Mesendoderm (in vitro differentiated cells): ENCODE measurements at places on chromosomes 1 and 21.

DNA sequence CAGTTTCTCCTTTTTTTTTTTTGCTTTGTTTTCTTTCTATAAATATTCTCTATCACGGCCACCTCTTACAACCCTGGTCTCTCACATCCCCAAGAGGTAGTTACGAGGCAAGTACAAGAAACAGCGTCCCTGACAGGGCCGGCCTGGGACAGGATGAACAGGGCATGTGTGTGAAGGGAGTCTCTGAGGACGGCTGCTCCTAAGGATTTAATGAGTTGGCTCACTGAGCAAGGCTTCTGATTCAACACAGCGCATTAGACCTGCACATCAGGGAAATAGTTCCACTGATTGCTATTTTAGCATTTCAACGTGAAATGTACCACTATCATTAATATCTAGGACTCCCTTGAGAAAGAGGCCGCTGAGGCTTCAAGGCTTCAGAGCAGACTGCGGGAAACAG, 54.0 kb downstream of the NTPCR start:
- DNase-seq = no peak

DNA sequence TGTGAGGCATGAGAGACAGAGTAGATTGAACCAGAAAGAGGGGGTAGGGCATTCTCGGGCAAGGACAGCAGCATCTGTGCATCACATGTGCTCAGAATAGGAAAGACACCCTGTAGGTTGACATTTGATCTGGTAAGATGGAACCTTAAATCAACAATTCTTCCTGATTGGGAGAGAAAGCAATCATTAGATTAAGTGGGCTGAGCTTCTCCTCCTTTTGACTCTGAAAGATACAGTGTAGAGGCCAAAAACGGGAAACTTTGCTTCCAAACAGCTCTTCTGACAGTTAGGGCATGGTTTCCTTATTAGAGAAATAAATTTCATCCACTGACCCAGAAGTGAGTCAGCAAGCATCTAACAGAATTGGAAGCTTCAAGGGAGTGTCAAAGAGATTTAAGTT, 9.7 kb downstream of the KIF14 start:
- no peak for DNase-seq

GRCh38 chr1:58983633-58984245, 199.9 kb upstream of the JUN start:
- no peak for DNase-seq

DNA sequence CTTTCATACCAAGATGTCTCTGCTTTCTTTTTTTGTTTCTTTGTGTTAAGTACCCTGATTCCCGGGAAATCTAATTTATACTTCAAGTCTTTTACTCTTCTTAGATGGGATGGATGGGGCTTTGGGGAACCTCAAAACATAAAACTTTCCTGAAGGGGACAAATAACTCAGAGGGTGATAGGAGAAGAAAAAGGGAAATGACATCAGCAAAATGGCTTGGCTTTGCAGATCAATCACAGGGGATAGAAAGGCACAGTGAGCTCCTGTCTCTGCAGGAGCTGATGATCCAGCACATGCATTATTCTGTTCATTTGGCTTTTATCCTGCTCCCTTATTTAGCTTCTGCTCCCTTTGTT, 1.4 kb upstream of the CA14 start:
- peak; percentile 81 for DNase-seq

DNA sequence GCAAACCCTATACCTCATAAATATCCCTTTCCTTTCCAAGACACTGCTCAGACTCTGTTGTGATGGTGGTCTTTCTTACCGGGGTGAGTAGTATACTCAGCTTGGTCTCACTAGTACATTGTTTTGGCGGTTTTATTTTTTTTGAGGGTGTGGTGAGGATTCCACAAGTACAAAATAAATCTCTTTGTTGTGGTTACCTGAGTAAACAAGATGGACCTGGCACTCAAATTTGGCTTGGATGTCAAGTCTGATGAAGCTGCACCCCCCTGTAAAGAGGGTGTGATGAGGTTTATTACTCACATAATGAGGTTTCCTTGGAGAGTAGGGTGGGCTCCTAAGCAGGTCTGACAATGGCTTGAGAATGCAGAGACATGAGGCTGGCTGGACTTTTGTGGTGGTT, 68.2 kb upstream of the KCNJ6 start:
- DNase-seq = no peak

DNA sequence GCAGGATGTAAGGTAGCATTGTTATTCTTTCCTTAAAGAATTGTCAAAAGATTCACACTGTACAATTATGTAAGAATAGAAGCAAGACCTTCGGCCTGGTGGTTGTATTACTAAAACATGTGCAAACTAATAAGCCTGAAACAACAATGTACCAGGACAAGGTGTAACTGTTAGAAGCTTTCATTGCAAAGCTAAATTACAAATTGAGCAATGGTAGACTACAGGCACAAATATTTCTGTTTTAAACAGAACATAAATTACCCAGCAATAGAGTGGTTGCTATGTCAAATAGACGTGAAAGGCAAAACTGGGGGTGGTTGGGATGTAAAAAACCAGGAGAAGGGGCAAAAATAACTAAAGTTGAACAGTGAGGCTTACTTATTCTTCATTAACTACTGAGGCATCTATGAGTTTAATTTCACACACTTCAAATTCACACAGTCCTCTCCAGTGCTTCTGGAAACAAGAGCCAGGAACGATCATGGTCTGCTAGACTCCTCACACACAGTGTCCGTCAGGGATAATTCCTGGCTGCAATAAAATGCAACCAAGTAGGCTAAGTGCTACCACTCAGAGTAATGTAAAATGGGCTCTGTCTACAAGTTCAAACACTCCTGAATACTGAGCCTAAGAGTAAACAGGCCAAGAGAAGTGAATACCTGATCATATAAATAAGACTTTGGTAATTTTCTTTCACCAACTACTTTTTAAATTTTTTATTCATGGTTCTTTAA, 39.3 kb upstream of the C1orf198 start:
- DNase-seq = no peak

- peak; percentile 65 for DNase-seq
Observed at GRCh38 chr1:61082311-61083012, at the start of gene NFIA. Gene NFIA, plus strand, starts transcription at chr1:61082561.

DNA sequence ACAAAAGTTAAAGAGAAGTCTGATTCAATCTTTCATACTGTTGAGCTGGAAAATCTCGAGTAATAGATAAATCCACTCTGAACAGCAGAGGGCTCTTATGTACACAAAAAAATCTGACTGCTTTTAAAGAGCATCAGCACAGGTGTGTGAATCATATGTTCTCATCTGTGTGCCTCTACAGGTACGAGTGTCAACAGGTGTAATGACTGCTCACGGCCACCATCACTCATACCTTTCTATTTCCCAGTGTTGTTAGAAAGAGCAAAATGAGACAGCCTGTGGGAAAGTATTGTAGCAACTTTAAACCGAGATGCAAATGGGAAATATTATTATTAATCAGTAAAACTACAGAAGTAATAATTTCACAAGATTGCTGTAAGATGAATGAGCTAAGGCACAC, 49.0 kb upstream of the SCAF4 start:
- DNase-seq = no peak

DNA sequence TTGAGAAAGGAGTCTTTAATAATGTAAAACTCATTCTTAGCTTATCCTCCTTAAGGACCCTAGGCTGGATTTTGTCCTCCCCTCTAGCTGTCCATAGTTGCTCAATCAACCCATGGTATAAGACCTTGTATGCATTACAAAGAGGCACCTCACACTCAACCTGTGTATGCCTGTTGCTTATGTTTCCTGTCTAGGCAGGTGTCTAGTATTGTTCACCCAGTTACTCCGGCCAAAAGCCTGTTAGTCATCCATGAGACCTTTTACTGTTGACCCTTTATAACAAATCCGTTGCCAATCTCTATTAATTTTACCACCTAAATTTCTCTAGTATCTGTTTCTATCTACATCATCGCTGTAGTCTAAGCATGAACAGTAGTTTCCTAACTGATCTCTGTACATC, 3.7 kb downstream of the LYPLAL1 start:
- no peak for DNase-seq

DNA sequence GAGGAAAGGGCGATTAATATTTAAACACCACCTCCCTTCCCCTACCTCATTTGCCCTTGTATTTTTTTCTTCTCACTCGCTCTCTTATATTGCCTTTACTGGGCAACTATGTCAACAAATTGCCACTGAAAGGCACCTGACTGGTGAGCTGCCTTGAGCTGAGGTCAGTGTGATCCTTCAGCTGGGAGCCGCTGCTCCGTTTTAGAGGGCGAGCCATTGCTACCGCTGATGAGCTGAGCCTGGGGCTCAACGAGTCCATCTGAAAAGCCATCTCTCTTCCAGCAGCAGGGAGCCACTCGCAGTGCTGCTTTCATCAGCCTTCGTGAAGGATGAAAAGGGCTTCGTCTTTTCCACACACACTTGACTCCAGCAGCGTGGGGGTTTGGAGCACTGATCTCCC, 108.0 kb upstream of the KIF26B start:
- DNase-seq = no peak

DNA sequence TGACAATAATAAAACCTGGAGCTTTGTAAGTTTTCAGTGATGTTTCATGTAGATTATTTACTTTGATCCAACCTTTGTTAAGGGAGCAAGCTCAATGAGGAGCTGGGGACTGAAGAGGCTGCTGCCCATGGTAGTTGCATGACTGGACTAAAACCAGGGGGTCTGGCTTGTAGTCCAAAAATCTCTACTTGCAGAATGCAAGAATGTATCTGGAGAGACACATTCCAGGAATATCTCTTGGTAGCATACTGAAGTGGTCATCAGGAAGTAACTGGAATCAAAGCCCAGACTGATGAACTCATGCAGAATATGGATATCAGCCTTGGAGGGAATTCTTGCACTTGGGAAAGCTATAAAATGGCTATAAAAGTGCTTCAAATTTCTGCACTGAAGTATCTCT, 5.8 kb upstream of the KIAA0040 start:
- DNase-seq = no peak

DNA sequence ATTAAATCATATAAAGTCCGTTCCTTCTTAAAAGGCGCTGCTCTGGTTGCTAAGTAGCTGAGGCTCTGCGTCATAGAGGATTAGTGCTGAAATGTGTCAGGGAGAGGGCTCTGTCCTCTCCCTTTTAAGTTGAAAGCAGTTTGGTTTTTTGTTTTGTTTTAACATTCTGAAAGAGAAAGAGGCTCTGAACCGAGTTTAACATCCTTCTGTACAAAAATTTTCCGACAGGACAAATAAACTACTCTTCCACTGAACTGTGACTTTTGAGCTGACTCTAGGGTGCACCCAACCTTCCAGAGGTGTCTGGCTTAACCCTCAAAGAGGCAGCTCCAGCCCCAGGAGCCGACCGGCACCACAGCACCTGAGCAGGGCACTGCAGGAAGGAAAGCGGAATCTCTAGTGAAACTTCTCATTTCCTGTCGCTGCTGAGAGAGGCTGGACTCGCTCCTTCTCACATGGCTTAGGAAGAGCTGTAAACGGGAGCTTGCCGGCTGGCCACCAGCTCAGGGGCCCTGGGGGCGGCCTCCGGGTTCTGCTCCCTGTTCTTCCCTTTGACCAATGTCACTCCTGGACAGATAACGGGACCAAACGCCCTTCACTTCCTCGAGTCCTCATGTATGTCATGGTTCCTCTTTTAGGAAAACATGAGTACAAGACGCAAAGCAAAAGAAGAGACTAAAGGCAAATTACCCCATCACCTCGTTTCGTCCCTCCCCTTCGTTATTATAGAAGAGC, 1.2 kb downstream of the VAV3 start:
- DNase-seq = peak; percentile 68

- DNase-seq = no peak
Observed at GRCh38 chr1:24562625-24563024, 6.7 kb downstream of the NCMAP start.

DNA sequence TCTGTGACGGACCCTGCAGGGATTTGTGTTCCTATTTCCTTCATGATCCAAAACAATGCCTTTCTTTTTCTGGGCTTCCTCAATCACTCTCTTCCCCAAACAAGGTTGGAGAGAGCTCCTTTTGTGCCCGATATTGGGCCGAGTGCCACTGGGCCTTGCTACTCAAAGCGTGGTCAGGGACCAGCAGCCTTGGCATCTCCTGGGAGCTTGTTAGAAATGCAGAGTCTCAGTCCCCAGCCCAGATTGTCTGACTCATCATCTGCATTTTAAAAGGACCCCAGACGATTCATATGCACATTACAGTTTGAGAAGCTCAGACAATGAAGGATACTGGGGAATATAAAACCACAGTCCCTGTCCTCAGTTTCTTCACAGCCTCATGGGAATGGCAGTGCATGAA, 19.9 kb downstream of the ADORA1 start:
- no peak for DNase-seq

GRCh38 chr1:41149570-41149969, 92.5 kb downstream of the SCMH1 start:
- no peak for DNase-seq

GRCh38 chr21:17438635-17439034, 74.2 kb upstream of the CXADR start:
- DNase-seq = peak; percentile 70

DNA sequence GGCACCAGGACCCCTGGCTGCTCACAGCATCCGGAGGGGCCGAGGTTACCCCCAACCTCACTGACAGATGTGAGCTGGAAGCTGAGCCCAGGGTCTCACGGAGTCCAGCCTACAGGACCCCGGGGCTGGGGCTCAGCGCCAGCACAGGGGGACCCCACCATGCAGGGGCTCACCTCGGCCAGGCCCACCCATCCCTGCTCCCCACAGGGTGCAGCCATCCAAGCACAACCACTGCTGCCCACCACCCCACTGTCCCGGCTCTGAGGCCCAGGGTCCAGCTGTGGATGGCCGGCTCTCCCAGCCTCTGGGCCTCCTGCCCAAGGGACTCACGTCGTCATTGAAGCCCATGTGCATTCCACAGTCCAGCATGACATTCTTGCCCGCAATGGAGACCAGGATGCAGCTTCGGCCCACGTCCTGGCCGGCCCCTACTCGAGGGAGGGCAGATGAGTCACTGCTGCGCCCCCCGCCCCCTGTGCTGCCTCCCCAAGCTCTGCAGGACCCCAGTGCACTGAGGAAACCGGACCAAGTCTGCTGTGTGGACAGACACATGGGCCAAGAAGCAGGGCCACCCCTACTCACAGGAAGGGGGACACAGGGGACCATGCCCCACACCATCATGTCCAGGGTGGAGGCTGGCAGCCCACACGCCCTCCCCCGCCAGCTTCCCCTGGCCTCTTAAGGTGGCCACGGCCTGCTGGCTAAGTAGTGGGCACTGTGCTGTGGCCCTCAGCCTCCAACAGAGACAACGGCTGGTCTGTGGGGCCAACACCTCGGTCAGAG, 3.6 kb downstream of the INTS11 start:
- no peak for DNase-seq

- no peak for DNase-seq
Observed at GRCh38 chr1:168553680-168554553, 10.1 kb upstream of the XCL2 start.

- no peak for DNase-seq
Observed at GRCh38 chr1:186291271-186291670, 83.8 kb downstream of the TPR start.
